Hematopoietic multipotent progenitor cell treated with erythropoietin and hydrocortisone succinate and interleukin-3 and kit ligand, for 6 days (in vitro differentiated cells): ENCODE measurements at places on chromosomes 4 and X.

DNA sequence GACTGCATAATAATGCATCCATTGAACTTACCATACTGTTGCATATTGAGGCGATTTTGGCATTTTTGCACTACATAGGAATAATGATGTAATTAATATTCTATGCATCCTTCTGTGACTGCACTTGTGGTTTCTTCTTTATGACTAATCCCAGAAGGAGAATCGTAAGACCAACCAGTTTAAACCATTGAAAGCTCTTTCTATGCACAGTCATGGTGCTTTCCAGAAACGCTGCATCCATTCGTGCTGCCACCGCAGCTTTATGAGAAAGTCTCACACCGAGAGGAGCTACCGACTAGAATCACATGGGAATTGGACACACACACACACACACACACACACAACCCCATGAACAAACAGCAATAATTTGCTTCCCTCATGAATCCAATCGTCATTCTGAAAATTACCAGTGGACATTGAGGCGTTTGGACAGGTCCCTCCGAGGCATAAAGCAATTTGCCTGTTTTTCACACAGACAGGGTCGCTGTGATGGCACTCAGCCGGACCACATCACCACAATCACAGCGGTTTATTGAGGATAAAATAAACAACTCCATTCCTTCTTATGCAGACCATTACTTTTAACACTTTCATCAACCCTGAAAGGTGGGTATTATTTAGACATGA is 64.2 kb downstream of the PACRGL start:
- DNase-seq: no peak

- no peak for DNase-seq
Observed at GRCh38 chrX:96538104-96538725, 146.4 kb upstream of the DIAPH2 start.

DNA sequence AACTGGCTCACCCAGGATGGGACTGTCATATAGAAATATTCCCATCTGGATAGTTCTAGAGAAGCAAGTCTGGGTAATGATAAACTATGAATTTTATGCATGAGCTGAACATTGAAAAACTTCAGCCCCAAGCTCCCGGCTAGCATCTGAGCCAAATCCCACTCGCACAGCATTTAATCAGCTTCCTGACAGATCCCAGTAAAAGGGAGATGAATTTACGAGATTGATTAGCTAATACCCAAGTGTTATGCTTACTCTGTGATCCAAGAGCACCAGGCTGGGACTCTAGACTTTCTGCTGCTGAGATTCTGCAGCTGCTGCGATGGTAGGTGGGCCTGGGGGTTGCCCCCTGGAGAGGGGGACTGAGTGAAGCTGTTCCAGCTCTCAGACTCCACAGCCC is 28.0 kb downstream of the FRMPD3 start:
- DNase-seq: no peak

- DNase-seq: no peak
Observed at GRCh38 chr4:188989371-188989770, 850.1 kb downstream of the TRIML1 start.

- no peak for DNase-seq
Observed at GRCh38 chr4:2250357-2251072, 8.6 kb upstream of the HAUS3 start.

DNA sequence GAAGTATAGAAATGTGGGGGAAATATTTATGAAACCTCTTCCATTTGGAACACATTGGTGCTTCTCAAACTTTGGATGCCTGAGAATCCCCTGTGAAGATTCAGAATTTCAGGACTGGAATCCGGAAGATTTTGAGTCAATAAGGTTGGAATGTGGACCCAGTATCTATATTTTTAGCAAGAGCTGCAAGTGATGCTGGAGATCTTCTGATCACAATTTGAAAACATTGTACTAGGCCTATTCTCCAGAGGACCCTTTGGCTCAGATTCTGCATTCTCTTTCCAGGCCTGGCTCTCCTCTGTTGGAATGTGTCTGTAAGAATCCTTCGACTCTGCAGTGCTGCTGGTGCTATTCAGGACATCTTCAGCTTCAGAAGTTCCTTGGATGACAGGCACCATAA is 2.4 kb upstream of the PKD2 start:
- DNase-seq: no peak

- no peak for DNase-seq
Observed at GRCh38 chrX:18047491-18047890, 173.2 kb downstream of the BEND2 start.

GRCh38 chr4:77950203-77950602 is 87.6 kb downstream of the MRPL1 start:
- DNase-seq: no peak

GRCh38 chr4:91118597-91118996 is 991.4 kb downstream of the CCSER1 start:
- DNase-seq: no peak

DNA sequence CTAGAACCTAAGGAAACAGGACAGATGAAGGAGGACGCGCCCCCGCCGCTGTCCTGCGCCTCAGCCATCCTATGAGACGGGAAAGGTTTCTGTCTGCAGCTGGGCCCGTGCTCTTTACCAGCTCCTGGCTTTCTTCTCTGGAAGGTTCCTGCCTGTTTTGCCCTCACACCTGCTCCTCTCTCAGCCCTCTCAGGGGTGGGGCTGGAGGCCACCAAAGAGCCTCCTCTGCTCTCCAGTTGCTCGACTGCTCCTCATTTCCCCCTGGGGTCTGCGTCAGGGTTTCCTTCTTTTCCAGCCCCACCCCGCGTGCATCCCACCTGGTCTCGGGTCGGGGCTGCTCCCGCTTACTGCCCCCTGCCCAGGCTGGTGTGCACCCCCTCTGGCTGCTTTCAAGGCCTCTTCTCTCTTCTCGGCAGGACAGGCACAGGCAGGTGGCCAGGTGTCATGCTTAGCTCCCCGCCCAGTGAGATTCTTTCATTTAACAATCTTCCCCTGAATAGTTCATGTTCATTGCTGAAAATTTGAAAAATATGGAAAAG is 4.6 kb downstream of the HTT-AS start:
- no peak for DNase-seq

DNA sequence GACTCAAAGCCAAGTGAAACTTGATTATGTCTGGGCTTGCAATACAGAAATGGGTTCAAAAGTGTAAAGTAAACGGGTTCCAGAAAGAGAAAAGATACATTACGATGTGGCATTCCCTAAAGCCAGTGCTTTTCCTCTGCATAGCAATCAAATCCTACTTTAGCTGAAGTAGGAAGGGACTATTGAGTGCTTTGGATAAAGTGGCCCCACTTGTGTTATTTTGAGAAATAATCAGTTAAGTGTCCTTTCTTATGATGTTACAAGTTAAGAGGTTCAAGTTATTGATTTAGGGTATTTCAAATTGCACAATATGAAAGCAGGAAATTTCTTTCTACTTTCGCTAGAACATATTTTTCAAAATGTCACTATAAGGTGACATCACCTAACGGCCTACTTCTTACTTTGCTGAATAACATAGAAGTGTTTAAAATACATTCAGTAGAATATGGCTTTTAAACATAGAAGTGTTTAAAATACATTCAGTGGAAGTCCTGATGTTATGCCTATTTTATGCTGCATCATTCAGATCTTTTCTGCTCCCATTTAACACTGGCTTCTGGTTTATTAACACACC is 235.2 kb downstream of the DTHD1 start:
- no peak for DNase-seq

DNA sequence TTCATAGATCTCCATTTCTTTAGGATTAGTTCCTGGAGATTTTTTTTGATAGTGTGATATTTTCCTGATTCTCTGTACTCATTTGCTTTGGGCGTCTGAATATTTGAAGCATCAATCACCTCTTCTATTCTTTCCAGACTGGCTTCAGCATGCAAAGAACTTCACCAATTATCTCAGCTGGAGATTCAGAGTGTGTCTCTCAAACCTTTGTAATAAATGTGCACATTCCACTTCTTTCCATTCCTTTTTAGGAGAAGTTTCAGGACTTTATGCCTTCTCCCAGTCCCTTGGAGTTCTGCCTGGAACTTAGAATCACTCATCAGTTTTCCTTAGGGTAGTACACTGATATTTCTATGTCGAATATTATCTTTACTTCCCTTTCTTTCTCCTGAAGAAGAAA is 334.8 kb downstream of the TEX13C start:
- no peak for DNase-seq

DNA sequence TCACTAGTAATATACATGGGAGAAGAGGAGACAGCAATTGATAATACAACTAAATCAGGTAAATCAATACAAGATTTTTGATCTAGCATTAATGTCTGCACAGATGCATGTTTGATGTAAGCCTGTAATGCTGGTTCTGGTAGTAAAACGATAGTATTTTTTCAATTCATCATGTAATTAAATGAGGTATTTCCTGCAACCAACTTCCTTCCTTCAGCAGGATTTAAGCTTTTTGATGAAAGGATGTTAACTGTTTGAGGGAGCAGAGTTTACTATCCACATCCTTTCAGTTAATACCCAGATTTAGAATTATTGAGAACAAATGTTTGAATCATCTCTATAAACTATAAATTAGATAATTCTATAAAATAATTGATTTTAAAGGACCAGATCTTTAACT is 31.4 kb upstream of the NFKB1 start:
- DNase-seq: no peak

- peak; percentile 60 for DNase-seq
Observed at GRCh38 chr4:48504352-48504751, 14.3 kb downstream of the ZAR1 start.

- no peak for DNase-seq
Observed at GRCh38 chr4:118889312-118889691, 648 bp downstream of the SYNPO2 start.

DNA sequence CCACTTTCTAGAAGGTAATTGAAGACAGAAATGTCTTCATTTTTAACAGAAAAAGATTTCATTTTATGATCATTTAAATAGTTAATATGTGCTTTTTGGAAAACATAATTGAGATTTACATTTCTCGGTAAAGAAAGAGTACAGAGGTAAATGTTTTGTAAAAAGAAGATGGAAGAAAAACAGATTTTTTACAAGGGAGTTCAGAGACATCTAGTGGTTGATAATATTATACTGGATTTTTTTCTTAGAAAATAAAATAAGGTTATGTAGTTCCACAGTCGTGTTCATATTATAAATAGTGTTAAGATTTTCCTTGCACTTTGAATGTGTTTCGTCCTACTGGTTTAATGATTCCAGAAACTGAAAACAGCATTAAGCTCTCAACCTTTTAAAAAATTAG is 60.6 kb downstream of the SMARCA1 start:
- peak; percentile 1 for DNase-seq

- no peak for DNase-seq
Observed at GRCh38 chr4:3706565-3707422, 59.4 kb upstream of the ADRA2C start.

GRCh38 chrX:65821721-65822496 is 154.5 kb downstream of the MSN start:
- DNase-seq: peak; percentile 45

GRCh38 chr4:53840643-53841042 is 223.8 kb downstream of the CHIC2 start:
- no peak for DNase-seq

- peak; percentile 23 for DNase-seq
Observed at GRCh38 chr4:174592985-174593335, 70.7 kb upstream of the HPGD start.

DNA sequence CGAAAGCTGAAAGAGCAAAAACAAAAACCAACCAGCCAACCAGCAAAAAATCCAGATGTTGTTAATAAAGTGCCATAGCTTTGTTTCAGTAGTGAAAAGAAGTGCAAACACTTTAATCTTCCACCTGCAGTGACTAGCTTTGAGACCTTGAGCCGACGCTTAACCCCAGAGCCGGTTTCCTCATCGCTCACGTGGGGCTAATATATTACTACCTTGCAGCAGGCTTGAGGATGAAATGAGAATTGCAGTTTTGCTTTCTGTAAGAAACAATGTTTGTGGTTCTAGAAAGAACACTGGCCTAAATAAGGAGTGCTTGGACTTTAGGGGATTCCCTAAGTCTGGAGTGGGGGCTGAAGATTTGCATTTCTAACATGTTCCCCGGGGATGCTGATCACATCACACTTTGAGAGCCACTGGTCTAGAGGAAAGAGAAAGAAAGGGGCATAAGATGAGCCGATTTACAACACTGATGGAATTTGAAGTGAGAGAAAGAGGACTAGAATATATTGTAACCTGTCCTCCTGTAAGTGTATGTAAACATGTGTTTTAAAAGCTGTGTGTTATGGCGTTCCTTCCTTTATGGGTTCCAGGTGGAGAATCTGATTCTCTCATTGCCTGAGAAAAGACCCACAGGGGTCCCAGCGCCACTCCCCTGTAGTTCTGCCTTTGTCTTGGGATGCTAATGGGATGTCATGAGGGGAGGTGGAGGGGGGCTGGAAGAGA is 1.4 kb downstream of the FGF2 start:
- peak; percentile 59 for DNase-seq

- no peak for DNase-seq
Observed at GRCh38 chrX:40623139-40623536, at the start of gene MPC1L. Gene MPC1L (plus strand): TSS chrX:40623428. CDS start chrX:40623566, 138 bp downstream.

DNA sequence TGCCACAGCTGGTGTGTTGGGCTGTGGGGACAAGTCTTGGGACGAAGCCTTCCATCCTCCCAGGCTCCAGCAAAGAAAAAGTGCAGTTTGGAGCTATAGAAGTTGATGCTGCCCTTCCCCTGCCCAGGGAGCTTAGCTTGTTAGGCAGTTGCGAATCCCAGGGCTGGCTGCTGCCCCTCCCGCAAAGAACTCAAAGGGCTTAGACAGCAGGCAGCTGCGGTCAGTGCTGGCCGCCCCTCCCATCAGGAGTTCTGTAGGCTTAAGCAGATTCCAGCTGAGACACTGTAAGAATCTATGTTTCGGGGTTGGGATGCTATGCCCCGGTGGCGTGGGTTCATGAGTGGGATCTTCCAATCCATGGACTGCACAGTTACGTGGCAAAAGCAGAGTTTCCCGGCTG is 956.7 kb downstream of the GLUD2 start:
- DNase-seq: no peak

- DNase-seq: no peak
Observed at GRCh38 chr4:176818531-176818930, 25.8 kb upstream of the VEGFC start.

DNA sequence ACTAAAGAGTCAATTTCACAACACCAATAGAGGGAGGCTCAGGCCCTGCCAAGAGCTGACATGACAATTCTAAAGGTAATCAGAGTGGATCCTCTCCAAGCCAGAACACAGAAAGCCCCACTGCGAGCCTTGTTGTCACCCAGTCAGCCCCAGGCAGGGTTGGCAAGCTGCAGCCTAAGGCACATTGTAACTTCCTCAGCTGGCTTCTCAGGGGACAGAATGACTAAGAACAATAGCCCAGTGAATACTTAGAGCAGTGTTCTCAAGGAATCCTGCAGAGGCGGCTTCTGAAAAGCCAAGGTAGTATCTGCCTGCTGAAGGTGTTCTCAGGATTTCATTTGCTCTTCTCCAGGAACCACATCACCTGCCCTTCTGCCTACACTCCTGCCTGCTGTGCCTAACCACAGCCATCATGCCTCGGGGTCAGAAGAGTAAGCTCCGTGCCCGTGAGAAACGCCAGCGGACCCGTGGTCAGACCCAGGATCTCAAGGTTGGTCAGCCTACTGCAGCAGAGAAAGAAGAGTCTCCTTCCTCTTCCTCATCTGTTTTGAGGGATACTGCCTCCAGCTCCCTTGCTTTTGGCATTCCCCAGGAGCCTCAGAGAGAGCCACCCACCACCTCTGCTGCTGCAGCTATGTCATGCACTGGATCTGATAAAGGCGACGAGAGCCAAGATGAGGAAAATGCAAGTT is at the start of gene MAGEB4:
Gene MAGEB4 (plus strand): TSS at position 277 of the 692 bp plus-strand sequence. CDS start 136 bp downstream, at position 413.
- no peak for DNase-seq
